ENCODE measurements at places on chromosomes 4 and X.

DNA sequence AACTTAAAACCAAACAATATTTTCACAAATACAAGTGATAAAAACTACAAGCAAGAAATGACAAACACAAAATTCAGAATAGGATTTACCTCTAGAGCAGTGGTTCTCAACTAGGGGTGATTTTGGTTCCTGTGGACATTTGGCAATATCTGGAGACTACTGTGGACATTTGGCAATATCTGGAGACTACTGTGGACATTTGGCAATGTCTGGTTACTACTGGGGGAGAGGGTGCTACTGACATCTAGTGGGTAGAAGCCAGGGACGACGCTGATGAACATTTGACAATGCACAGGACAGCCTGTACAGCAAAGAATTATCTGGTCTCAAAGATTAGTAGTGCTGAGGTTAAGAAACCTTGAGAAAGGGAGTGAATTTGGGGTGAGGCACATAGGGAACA, 169.8 kb downstream of the CLCN4 start:
- DNase-seq, result no peak

DNA sequence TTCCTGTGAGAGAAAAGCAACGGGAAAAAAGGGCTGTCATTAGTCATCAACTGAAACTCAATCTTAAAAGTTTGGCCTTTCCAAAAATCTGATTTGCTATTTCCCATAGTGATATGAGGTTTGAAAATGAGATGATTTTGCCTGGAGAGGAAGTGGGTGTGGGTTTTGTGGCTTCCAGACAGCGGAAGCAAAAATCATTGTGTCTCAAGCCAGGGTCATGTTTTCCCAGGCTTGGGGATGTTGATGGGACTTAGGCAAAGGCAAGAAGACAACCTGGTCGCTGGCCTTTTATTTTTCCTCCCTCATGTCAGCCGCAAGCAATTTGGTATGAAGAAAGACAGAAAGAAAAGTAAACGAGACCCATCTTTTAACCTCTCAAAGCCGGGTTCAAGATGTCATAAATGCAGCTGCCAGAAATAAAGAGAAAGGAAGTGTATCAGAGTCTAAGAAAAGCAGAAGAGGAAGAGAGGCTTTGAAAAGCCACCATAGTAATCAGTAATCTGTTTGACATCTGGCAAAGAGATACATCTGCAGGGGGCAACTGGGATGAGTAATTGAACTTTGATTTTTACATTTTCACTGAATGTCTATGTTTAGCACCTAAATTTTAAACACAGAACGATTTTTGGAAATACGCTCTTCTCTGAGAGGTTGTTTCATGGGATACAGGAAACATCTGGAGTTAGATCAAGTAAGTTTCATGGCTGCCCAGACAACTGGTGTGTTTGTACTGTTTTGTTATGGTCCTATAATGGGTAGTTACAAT, 521.6 kb upstream of the SLIT2 start:
- no peak for DNase-seq

DNA sequence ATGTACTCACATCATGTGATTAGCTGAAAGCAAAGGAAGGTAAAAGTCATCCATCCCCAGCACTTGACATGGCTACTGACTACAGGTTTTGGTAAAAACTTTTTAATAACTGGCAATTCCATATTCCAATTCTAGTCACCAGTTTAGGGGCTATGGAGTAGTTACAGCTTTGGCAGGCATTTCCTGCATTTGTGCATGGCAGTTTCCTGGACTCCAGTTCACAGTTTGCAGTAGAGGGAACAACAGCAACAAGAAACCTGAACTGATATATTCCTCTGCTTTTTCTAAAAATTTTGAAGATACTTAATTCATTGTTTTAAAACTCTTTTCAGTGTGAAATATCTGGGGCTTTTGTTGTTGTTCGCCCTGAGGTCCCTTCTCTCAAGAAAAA, 184.3 kb downstream of the PPP3CA start:
- DNase-seq, result no peak

- no peak for DNase-seq
Measured at GRCh38 chrX:108304210-108304609, 134.0 kb downstream of the COL4A6 start.

DNA sequence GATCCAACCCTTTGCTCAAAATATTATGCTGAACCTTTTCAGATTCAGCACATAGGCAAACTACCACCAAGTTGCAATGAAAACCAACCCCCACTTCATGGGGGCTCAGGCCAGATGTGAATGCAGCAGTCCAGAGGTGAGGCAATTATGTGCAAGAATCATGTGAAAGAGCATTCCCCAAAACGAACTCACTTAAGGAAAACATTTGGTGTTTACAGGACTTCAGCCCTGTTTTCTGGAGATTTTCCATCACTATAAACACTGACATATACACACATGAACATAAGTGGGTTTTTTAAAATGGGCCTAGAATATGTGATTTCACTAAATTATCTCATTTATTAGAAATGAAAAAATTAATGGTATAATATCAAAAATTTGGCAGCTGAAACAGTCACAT, 31.5 kb downstream of the BMP3 start:
- no peak for DNase-seq

DNA sequence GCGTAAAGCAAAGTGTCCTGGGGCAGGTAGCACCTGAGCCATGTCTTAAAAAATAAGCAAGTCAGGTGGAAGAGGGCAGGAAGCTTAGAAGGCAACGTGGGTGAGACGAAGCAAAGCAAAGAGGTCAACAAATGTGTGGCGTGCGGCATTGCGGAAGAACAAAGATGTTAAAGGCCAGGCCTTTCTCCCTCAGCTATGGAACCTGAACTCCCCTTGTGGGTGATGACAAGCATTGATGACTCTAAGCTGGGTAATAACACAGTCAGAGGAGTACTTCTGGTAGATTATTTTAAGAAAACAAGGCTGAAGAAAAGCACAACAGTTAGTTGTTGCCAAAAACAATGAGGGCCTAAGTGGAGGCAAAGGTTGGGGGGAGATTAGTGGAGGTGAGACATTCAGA, 29.0 kb upstream of the SORBS2 start:
- DNase-seq, result no peak

DNA sequence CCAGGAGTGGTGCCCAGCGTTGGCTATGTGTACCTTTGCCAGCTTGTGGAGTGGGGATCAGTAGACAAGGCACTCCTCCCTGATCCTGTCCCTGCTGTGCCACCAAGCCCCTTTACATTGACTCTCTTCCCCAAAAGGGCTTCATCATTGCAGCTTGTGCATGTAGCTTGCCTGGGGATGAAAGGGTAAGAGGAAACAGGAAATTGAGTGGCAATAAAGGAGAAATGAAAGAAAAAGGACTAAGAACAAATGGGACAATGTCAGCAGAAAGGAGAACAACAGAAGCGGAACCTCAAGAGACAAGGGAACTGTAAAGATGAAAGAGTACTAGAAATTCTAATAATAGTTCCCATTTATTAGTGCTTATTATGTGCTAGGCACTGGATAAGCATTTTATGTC, 8.7 kb upstream of the IL13RA1 start:
- no peak for DNase-seq

DNA sequence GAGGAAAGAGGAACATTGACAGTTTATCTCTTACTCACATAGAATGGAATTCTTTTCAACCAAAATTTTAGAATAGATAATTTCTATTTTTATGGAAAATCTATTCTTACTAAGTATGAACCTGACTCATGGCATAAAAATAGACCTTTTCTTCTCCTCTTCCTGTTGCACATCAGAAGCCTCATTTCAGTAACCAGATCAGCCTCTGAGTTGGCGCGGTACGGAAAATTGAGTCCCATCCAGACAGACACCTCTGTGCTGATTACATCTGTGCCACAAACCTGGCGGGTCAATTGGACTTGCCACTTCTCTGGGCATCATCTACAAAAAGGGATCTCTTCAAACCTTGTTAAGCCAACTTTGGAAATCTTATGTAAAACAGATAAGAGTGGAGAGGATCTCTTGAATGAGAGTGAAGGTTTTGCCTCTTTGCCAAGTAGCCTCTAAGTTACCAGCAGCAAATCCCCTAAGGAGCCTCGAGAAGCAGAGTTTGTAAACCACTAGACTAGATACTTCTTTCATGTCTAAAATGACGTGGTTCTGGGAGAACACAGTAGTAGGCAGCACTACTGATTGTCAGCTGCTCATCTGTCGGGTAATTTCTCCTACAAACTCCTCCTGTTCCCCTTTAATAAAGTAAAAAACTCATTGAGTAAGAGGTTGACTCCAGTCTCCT, 37.4 kb downstream of the TENM3 start:
- no peak for DNase-seq

DNA sequence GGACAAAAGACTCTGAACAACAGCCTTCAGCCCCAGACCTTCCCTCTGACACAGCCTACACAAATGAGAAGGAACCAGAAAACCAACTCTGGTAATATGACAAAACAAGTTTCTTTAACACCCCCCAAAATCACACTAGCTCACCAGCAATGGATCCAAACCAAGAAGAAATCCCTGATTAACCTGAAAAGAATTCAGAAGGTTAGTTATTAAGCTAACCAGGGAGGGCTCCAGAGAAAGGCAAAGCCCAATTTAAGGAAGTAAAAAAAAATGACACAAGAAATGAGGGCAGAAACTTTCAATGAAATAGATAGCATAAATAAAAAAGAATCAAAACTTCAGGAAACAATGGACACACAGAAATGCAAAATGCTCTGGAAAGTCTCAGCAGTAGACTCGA, 224.0 kb downstream of the TRIML1 start:
- no peak for DNase-seq

DNA sequence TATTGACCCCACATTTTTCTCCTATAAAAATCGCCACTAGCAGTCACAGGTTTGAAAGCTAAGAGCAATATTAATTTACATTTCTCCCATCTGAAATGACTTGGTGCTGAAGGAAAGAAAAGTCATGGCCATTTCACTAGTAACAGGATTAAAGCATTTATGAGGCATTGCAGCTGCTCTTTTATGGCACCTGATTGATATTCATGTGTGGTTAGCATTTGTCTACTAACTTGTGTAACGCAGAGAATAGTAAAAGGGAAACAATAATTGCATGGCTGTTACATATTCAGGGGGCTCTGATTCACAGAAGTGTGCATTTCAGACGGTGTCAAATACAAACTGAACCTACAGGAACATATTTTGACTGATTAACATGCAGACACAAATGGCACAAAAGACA, 5.2 kb downstream of the PCDH19 start:
- DNase-seq, result no peak

GRCh38 chr4:165380805-165381204, 2.0 kb downstream of the CPE start:
- no peak for DNase-seq

- DNase-seq, result no peak
Measured at GRCh38 chr4:52408032-52408431, 251.1 kb downstream of the USP46 start.

- no peak for DNase-seq
Measured at GRCh38 chr4:88674979-88675378, 22.6 kb downstream of the NAP1L5 start.

GRCh38 chrX:13855689-13856450, 39.0 kb upstream of the GPM6B start:
- no peak for DNase-seq

- DNase-seq, result peak; percentile 25
Measured at GRCh38 chr4:17324386-17324830, 187.5 kb downstream of the QDPR start.

- no peak for DNase-seq
Measured at GRCh38 chr4:118180776-118181175, 146.5 kb downstream of the NDST3 start.

Measured in amygdala (tissue), 56 donors.